Activated gamma-delta T cell treated with Interleukin-2 at 50 U/mL for 16 hours (primary cell): ENCODE measurements at places on chromosomes 7 and 10.

GRCh38 chr10:74929197-74929596 lies 102.8 kb downstream of the KAT6B start:
- DNase-seq, result no peak

- no peak for DNase-seq
Observed at GRCh38 chr10:97974100-97974499, 56.3 kb downstream of the CRTAC1 start.

GRCh38 chr7:147412782-147413556 lies 1177.6 kb upstream of the C7orf33 start:
- no peak for DNase-seq

- no peak for DNase-seq
Observed at GRCh38 chr7:135601182-135601581, 43.5 kb downstream of the NUP205 start.

- no peak for DNase-seq
Observed at GRCh38 chr7:1060315-1061072, 16.1 kb downstream of the GPR146 start.
